ENCODE measurements at places on chromosomes 2 and 18.

GRCh38 chr2:28390241-28390745 is 2.4 kb upstream of the FOSL2 start:
- DNase-seq: peak; percentile 94

- no peak for DNase-seq
Observed at GRCh38 chr2:231530099-231531011, at the start of gene NMUR1. Gene NMUR1, minus strand, starts transcription at chr2:231530445. Its CDS starts 84 bp downstream, at chr2:231530361.

DNA sequence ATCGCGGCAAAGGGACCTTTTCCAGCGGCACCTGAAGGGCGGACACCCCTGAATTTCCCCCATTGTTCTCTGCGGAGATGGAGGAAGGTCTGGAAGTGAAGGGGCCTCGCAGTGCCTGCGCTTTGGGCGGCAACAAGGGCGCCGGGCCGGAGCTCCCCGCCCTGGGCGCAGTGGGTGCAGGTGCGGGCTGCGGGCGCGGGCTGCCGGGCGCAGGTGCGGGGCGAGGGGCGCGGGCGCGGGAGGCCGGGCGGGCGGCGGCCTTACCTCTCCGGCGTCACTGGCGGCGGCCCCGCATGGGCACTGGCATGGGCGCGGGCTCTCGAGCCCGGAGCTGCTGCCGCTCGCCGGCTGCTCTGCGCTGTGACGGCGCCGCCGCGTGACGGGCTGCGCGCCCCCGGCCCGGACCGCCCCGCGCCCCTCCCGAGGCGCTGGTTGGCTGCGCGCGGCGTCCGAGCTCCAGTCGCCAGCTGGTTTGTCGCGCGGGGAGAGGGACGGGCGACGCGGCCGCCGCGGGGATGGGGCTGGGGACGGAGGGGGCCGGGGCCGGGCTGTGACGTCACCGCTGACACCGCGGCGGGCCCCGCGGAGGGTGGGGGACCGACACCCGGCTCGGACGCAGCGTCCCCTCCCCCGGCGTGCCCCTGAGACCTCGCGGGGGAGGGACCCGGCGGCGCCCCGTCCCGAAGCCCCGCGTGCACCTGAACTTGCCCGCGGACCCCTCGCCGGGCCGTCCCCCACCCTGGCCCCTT is at the start of gene KIF1A:
Gene KIF1A (minus strand): TSS at position 362 of the 749 bp plus-strand sequence. CDS start 22,467 bp downstream, outside the sequence.
- no peak for DNase-seq

GRCh38 chr2:64142741-64143168 is 1.5 kb downstream of the PELI1 start:
- peak; percentile 11 for DNase-seq

DNA sequence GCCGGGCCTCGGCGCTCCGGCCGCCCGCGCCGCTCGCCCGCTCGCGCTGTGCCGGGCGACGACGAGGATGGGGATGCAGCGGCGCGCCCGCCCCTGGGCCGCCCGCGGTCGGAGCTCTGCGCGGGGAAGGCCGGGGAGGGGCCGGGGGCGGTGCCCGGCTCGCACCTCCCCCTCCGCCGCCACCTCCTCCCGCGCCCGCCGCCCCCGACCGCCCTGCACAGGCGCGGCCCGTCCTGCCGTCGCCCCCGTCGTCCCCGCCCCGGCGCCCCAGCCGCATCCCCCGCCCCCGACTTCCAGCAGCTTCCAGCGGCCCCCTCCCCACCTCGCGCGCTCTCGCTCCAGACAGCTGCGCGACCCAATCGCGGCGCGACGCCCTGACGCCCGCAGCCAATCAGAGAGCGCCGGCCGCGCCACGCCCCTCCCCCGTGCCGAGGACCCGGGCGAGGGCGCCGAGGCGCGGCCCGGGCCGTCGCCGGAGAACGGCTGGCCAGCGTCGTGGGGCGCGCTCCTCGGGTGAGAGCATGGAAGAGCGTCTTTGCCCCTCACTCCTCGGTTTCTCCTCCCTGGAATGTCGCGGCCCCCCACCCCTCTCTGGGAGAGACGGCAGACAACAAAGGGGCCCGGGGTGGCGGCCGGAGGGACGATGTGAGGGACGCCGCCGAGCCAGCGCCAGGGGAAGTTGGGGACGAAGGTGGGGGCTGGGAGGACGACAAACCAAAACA is at the start of gene MBOAT2:
Gene MBOAT2 (minus strand): TSS at position 69 of the 722 bp plus-strand sequence. CDS start 70 bp downstream, outside the sequence.
- DNase-seq: peak; percentile 96

DNA sequence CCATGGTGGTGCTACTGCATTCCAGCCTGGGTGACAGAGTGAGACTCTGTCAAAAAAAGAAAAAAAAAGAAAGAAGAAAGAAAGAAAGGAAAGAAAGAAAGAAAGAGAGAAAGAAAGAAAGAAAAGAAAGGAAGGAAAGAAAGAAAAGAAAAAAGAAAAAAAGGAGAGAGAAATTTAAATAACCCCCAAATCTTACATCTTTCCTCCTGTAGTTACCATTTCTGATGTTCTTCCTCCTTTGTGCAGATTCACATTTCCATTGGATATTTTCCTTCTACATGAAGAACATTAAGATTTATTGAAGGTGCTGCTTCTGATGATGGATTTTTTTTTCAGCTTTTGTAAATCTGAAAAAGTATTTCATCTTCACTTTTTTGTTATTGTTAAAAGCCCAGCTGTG is 97.4 kb upstream of the TGFA start:
- no peak for DNase-seq

GRCh38 chr2:953408-953807 is 2.8 kb downstream of the SNTG2 start:
- no peak for DNase-seq

DNA sequence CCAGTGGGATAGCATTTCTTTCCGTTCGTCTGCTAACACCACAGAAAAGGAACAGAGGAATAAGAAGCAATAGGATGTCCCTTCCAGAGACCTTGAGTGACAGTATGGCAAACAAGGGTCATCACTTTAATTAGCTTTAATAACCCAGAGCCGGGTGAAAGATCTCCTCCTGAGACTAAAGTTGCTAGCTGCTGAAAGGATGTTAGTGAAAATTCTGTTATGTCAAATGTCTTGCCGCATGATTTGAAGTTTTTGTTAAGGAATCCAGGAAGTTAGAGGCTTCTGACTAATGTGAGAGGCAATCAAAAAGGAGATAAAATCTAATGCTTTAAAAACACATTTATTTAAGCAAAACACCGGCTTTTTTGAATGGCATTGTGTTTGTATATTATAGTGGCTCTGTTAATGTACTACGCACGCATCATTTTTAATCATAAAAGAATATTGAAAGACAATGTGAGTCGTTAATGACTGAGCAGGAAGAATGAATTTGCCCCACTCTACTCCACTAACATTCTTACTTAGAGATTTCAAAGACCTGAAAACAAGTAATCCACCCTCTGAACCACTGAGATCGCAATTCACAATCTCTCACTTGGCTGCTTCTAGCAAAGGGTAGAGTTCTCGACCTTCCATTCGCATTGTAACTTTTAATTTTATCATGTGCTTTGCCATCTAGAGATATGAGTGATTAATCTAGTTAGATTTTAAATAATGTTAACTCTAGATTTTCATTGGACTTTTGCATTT is 536.6 kb downstream of the LRRTM4 start:
- peak; percentile 18 for DNase-seq

DNA sequence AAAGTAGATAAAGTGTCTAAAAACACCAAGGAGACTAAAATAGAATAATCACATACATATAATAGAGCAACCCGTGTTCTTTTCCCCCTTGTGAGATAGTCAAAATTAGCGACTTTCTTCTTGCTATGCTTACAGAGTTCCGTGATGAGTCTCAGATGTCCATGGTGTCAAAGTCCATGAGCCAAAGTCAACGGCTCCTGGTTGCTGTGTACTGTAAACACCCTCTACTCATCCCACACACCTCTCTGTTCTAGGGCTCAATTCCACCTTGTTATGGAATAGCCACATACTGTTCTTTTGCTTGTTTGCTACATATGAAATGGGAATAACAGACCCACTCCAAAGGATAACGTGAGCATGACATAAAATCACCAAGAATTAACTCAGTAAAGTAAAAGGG is 52.5 kb downstream of the GAREM1 start:
- no peak for DNase-seq

GRCh38 chr2:174125090-174125489 is 123.2 kb downstream of the OLA1 start:
- DNase-seq: no peak

DNA sequence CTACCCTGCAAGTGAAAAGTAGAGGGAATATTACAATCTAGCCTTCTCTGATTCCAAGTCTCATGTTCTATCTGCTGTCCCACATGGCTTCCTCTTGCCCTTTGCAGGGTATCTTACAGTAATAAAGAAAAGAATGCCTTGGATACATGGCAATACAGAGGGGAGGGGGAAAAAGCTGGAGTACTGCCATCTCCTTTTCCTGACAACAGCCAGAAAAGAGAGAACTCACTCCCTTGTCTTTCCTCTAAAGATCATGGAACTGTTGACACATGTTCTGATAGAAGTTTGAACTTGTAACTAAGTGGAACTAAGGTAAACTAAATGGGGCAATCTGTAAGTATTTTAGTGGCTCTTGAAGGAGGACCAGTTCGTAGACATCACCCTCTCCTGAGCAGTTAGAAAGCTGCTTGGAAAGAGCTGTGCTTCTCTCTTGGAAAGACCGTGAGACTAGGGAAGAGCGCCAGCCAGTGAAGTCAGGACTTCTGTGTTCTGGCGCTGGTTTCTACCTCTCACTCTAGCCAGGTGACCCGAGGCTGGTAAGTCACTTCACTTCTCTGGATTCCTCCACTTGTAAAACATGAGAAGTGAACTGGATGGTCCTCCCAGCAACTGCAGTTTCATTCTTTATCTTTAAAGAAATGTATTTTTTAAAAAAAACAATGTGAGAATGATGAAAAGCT is 242.3 kb upstream of the FOSL2 start:
- no peak for DNase-seq

DNA sequence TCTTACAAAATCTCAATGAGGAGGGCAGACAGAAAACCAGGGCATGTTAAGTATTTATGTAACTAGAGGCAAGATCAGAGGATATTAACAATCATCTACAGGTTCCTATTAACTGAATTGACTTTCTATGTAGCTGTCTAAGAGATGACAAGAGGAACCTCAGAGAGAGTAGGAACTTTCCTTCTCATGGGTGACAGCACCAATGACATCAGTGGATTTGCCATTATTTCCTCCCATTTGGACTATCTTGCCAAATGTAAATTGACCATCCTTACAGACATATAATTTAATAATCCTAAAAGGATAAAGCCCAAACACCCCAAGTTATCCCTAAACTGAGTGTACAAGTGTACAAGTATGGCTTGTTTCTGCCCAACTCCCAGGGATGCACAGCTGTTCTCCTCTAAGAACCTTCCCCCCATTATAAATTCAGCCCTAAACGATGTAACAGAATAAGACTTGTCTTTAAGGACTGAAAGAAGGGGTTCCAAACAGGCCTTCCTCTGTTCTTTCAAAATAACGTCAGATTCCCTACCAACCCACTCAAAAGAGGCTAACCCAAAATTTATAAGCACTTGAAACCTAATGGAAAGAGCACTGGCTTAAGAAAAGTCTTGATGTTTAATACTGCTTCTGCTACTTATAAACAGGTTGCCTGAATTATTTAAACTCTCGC is 73.4 kb upstream of the CHAC2 start:
- DNase-seq: no peak

- no peak for DNase-seq
Observed at GRCh38 chr2:115369400-115369799, 927.0 kb downstream of the DPP10 start.

DNA sequence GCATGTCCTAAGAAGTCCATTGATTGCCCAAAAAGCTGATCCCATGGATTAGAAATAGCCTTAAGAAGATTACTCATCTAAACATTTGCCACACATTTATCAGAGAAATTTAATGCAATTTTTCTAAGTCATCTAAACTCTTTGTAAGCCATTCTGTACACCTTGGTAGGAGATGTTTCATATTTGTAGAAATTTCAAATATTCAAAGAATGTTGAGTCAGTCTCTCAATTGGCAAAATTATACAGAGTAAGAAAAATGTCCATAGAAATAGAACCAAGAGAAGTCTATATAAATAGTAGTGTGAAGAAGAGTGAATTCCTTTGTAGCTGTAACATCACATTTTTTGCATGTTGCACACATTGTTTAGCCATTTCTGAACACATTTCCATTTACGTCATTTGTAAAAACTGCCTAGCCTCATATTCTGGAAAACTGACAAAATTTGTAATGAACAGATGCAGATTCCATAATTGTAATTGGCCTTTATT is 128.6 kb downstream of the MSTN start:
- DNase-seq: peak; percentile 91

DNA sequence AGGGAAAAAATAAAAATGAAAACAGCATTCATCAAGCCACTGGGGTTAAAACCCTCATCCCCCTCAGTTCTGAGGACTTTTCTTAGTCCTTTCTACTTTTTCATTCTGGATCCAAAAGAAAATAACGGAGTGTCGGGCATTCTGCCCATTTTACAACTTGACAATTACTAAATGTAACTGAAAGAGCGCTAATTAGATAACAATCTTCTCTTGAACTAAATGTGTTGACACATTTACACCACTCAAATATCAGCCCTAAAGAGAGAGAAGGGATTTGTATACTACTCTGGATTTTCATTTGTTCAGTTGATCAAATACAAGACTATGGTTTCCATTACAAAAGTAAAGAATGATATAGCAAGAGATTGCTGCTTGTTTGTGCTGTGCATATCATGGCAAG is 27.5 kb downstream of the ABCA12 start:
- no peak for DNase-seq

DNA sequence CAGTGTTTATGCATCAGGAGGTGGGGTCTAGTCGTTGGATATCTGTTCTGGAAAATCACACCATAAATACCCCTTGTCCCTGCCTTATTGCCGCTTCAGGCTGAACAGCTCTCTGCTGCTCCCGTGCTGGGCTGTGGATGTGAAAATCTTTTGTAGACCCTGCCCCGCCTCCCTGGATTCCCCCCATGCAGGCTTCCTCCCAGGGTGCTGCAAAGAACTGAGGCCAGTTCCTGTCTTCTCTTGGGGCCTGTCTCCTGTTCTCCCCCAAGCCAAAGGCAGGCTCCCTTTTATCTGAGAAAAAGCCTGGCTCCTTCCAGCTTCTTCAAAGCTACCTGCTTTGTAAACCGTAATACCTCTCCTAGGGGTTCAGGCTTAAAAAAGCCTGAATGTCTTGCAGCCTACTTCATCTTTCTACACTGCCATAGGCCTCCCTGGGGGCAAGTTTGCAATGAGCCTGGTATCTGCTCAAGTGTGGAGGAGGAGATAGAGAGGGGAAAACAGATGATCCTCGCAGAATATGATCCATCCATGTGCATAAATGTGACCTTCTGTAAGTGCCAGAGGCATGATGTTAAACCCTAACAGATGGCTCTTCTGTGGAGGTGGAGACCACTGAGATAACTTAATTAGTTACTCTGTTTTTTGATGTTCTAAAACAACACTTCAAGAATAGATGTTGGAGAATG is 55.3 kb downstream of the VWA3B start:
- DNase-seq: no peak

- DNase-seq: peak; percentile 67
Observed at GRCh38 chr18:63439334-63439733, 17.1 kb upstream of the VPS4B start.

GRCh38 chr2:234291765-234292204 is 205.1 kb downstream of the ARL4C start:
- DNase-seq: peak; percentile 59
